Left lung (tissue), 14 donors: ENCODE measurements at places on chromosomes 12 and 14. TPM values are rescaled to one million over a fixed set of nuclear protein-coding genes. Genes with fewer than 3 reads are reported as not detected.

DNA sequence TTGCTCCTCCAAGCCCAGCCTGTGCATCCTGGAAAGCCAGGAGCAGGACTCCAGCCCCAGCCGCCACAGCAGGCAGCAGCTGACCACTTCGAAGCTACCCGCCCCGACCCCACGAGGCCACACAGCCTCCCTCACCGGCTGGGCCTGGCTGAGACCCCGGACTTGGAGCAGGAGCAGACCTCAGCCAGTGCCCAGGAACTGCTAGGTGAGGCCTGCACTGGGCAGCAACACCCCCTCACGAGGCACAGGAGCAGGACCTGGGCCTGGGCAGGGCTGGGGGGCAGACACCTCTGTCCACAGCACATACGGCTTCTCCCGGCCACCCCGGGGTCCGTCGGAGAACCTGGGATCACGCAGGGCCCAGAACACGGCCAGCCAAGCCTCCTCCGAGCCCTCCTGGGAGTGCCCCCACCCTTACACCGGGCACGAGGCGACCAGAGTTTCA lies 137.4 kb upstream of the C14orf180 start:
- no peak for DNase-seq

DNA sequence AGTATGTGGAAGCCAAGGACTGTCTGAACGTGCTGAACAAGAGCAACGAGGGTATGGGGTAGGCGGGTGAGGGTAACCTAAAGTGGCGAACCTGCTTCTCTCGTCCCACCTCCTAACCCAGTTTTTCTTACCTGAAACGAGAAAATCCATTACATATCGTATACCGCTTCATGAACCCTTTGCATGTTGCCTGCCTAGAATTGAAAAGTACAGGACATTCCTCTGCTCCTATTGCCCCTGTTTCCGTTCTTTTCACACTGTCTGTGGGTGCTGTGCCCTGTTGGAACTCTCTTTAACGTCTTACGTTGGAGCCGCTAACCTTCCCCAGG lies 513 bp downstream of the PFDN5 start:
- no peak for DNase-seq

GRCh38 chr12:38875586-38876228 lies 29.7 kb downstream of the CPNE8 start:
- no peak for DNase-seq

- DNase-seq: no peak
Measured at GRCh38 chr12:113988064-113988451, 21.9 kb upstream of the RBM19 start.

Gene TRIM9
- 0.96 TPM for polyA plus RNA-seq
